ENCODE measurements at places on chromosomes 3 and 15. TPM values are rescaled to one million over a fixed set of nuclear protein-coding genes. Genes with fewer than 3 reads are reported as not detected.

- DNase-seq = no peak
These were observed 4.6 kb upstream of the DENND4A start for GRCh38 chr15:65796610-65797078.

LRRIQ4 gene
- total RNA-seq = 0.25 TPM

SLC51B gene
- total RNA-seq = not detected

DNA sequence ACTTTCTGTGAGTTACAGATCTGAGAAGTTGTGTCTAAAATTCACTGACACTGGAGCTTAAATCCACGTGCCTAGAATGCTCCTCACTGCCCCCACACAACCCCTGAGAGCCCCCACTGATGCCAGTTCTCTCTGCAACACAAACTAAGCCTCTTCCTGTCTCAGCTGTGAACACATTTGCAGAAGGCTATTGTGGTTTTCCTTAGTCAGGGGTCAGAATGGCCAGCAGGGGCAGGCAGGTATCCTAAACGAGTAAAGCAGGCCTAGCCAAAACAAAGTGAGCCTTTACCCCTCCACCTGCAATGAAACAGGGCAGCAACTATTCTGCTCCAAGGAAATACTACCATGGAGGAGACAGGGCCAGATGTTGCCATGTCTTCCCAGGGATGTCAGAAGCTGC, 78.6 kb downstream of the FHIT start:
- DNase-seq = no peak

- DNase-seq = no peak
These were observed 176.2 kb downstream of the EFHB start for GRCh38 chr3:19757773-19758172.

DNA sequence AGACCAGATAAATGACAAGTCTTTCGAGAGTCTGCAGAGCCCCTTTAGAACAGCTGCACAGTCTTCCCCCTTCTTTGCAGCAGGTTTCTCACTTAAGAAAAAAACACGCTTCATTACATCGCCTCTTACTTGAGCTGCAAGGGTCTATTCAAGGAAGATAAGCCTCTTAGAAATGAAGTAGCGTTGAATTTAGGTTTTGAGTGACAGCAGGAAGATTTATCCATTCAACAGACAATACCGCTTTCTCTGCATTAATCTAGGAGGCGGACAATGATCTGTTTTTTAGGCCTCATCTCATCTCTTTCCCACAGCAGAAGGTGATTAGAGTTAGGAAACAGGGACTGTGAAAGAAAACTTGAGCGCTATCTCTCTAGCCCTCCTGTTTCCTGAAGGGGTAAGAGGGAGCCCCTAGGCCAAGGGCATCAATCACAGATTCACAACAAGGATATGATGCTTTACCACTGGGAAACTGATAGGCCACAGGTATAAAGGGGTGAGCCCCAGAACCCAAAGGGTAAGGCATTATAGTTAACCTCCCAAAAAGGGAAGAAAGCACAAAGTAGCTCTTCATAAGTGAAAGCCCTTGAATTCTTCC, 84.3 kb downstream of the MECOM start:
- DNase-seq = no peak

GRCh38 chr15:40066589-40066988, 27.6 kb upstream of the SRP14 start:
- no peak for DNase-seq

DNA sequence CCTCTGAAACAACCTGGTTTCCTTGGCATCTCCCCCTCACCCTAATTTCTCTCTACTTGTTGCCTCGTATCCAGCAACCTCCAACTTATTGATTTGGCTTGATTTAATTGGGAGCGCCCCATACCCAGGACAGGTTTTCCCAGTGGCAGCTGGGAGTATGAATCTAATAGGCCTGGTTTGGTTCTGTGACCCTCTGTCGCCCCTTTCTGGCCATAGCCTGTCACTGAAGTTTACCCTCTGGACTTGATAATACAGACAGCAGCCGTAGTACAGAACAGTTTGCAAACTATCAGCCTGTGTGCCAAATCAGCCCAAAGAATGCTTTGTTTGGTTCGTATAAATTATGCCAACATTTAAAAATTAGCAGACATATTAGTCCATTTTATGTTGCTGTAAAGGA, 525.1 kb upstream of the GOLIM4 start:
- DNase-seq = no peak

- DNase-seq = no peak
These were observed 466.1 kb downstream of the EDEM1 start for GRCh38 chr3:5653426-5654143.

ALDH1L1 gene
- 125 TPM for total RNA-seq

DNA sequence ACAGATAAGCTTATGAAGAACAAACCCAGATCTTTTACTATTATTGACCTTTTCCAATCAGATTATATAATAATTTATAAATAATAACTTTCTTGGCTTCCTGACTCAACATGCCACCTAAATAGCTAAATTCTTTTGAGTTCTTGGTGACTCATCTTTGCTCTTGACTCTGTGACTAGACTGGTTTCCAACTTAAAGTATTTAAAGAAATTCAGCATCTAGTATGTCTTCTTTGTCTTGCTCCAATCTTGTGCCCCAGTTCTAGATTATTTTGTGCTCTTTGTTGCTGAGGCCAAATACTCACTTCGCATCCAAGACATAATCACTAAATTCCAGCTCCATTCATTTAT, 483.2 kb upstream of the TBL1XR1 start:
- no peak for DNase-seq

SYNPR gene
- total RNA-seq = not detected

- DNase-seq = no peak
These were observed 470.9 kb downstream of the LPP start for GRCh38 chr3:188624828-188625227.

GRCh38 chr15:79373728-79374127, 58.4 kb upstream of the MINAR1 start:
- DNase-seq = no peak

SELENOT gene
- total RNA-seq = 164 TPM

- no peak for DNase-seq
These were observed 330.2 kb downstream of the EPHB1 start for GRCh38 chr3:135125171-135125801.

GRCh38 chr15:70525551-70525950, 237.8 kb downstream of the UACA start:
- no peak for DNase-seq

GRCh38 chr15:68334661-68335124, 57.1 kb downstream of the FEM1B start:
- DNase-seq = no peak

HRG gene
- total RNA-seq = not detected

DNA sequence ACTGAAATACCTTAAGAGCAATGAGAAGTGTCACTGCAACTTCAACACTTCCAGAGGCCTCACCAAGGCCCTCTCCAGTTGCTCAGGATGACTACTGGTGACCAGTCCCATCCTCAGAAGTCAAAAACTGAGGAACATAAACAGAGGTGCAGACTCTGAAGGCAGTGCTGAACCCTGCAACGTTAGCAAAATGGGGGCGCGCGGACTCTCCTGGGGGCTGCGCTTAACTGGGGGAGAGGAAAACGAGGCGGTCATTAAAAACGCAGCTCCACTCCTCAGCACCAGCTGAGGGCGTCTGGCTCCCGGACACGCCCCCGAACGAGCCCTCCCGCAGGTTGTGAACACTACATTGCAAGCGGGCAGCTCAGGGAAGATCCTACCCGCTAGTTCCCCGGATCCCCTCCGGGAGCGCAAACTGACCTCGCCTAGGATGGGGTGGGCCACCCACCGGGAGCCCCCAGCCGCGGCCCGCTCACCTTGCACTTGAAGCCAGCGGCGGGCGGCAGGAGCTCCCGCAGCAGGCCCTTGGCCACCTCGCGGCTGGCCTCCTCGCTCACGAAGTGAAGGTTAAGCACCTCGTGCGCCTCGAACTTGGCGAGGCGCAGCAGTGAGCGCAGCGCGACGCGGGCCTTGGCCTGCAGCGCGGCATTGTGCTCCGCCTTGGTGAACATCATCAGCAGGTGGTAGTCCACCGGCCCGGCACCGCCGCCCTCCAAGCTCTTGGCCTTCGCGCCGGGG, 711 bp downstream of the XXYLT1 start:
- no peak for DNase-seq

DNA sequence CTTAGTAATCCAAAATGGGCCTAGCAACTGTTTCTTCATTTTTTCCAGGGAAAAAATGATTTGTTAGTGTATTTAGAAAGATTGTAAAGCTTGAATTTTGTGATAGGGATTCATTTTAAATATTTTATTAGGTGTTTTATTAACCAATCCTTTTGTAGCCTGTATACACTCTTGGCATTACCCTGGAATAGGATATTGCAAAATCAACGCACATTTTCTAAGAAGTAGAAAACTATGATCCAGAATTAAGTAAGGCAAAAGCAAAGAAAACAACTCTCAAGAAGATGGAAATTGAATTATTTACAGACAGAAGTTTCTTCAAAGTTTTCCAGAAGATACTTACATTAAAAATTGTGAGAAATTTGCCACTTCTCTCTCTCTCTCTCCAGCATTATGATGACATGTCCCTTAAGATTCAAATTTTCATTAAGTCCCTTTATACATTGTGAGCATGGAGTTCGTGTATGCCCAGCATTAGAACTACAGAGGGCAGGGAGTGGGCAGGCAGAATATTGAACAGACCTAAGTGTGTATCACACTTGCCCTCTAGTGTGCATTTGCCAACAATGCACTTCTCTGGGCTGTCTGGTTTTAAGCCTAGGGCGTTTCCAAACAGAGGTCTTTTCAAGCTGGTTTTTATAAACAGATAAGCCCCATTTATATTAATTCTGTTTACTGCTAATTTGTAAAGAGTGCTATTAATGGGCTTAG, 28.5 kb upstream of the CMSS1 start:
- DNase-seq = no peak

DNA sequence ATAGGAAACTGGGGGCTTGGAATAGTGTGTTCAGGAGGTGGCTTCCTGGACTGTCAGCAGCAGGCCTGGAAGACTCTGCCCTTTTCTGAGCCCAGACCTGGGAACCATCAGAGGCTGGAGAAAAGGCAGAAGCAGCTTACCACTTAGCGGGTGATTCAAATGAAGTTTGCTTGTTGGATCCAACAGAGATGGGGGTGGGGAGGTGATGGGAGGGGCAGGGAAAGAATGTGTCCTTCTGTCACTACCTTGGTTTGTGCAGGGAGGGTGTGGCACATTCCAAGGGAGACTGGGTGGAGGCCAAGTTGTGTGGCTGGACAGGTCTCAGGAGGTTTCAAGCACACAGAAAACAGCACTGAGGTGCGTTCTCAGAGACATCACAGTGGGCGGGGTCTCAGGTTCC, 58.8 kb downstream of the TRAK1 start:
- DNase-seq = no peak

DNA sequence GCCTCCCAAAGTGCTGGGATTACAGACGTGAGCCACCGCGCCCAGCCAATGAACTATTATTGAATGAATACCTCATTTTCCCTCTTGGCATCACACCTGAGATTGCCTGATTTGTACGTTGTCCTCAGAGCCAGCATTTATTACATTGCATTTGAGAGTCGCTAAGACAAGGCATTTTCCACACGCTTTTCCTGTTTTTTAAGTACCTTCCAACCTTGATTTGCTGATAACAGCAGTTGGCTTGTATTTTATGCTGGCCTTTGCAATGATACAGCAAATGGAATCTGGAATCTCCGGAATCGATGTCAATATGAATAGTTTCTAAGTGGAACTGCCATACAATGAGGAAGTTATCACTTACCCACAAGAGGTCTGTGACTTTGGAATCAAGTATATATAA, 15.7 kb upstream of the CNBP start:
- no peak for DNase-seq

DNA sequence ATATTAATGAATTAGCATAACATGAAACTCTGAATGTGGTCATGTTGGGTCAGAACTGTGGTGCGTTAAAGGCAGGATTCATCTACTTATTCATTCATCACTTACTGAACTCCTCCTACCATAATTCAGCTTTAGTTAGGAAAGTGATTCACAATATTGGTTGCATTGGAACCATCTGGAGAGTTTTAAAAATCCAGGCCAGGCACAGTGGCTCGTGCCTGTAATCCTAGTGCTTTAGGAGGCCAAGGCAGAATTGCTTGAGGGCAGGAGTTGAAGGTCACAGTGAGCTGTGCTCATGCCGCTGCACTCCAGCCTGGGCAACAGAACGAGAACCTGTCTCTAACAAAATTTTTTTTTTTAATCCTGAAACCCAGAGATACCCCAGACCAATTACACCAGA, 44.2 kb upstream of the ATG7 start:
- DNase-seq = no peak

- DNase-seq = no peak
These were observed 453.5 kb downstream of the SOX2 start for GRCh38 chr3:182165234-182165633.

- no peak for DNase-seq
These were observed 1.5 kb downstream of the CEP63 start for GRCh38 chr3:134487406-134487805.

GRCh38 chr3:9396301-9396631, 1.1 kb upstream of the SETD5 start:
- DNase-seq = peak; percentile 64

COL6A5 gene
- not detected for total RNA-seq

GRCh38 chr15:80835336-80835735, 56.2 kb downstream of the CEMIP start:
- no peak for DNase-seq

DNA sequence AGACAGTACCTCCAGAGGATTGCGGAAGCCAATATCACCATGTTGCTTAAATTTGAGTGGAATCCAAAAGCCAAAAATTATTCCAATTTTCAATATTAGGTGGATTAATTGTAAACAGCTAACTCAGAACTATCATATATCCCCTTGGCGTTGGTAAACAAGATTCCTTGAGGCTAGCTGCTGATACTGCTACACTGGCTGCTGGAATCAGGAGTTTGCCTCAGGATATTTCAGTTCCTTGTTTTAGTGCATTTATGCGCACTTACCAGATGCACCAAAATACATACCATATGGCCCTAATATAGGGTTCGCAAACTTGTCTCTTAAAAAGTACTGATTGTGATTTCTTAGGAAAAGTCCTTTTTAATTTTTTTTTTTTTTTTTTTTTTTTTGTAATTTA, 605.2 kb upstream of the NAALADL2 start:
- DNase-seq = no peak

CHSY1 gene
- total RNA-seq = 44.9 TPM

ZIC1 gene
- total RNA-seq = not detected
